ENCODE measurements at places on chromosomes 12 and 14.

DNA sequence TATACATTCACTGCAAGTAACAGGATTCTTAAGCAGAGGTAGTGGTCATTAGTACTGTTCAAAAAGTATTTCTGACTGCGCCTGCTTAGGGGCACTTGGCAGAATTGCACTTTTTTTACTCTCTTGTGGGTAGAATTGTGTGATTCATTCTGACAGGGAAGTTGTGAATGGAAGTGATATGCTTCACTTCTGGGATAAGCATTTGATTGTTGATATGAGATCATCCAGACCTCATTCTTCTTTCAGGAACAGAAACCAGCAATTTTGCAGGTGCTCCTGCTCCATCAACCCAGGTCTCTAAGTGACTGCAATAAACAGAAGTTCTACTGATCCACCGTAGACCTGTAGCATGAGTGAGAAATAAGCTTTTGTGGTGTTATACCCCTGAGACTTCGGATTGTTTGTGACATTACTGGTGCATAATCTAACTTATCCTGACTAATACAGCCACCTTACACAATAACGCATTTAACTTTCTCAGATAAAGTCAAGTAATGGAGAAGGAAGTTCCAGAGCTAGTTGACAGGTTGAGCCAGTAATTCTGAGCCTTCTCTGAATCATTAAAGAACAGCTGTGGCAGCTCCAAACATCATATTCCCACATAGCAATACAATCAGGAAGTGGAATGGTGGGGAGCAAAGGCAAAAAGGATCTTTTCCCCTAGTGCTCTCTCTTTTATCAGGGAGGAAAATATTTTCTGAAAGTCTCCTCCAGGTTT lies 387.9 kb downstream of the SYT1 start:
- DNase-seq: no peak

DNA sequence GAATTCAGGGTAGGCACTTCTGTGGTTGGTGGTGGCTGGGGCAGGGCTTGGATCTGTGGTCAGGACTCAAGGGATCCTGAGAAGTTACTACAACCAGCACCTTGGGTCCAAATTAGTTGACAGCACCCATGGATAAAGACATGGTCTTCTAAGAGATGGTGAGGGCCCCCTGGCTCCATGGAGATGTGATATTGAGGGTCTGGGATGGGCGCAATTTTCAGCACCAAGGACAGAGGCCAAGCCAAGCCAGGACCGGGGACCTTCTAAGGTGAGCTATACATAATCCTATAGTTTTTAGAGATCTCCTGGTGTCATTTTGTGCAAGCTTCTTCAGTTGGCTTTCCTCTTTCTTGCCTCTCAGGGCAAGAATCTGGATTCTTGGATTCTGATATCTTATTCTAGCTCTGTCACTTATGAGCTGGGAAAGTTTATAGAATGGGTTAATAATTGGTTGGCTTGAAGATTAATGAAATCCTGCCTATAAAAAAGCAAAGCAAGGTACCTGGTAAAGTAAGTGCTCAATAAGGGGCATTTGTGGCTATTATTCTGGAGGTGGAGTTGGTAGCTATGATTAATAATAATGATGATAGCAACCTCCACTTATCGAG lies 130.1 kb upstream of the LHX5 start:
- DNase-seq: no peak

DNA sequence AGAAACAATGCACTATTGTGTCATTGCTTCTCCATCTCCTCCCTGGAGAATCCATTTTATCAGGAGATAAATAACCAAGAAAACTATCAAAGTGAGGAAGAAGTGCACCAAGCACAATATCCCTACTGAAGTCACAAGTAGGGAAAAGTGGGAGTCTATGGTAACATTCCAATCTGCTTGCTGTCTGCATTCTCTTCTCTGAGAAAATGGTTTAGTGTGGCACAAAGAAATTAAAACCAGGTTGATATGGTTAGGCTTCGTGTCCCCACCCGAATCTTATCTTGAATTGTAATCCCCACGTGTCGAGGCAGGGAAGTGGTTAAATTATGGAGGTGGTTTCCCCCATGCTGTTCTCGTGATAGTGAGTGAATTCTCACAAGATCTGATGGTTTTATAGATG lies 209.7 kb downstream of the PRKD1 start:
- no peak for DNase-seq

DNA sequence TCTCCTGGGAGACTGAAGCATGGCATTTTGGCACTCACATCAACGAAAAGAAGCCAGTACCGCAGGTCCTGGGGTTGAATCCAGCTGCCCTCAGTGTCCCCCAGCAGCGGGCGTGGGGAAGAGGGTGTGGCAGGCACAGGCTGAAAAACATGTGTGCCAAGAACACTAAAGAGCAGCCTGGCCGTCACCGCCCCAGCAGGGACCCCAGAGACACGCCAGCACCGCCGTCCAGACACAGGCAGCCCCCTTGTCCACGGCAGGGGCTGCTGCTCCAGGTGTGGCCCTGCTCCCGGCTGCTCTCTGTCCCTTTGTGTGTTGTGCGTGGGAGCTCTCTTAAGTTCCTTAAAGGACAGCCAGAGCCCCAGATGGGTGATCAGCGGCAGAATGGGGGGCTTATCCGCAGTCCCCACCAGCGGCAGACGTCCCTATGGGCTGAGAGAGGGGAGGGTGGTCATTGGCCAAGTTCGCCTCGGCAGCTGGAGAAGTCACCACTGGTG lies 556 bp downstream of the PHETA1 start:
- DNase-seq: no peak

DNA sequence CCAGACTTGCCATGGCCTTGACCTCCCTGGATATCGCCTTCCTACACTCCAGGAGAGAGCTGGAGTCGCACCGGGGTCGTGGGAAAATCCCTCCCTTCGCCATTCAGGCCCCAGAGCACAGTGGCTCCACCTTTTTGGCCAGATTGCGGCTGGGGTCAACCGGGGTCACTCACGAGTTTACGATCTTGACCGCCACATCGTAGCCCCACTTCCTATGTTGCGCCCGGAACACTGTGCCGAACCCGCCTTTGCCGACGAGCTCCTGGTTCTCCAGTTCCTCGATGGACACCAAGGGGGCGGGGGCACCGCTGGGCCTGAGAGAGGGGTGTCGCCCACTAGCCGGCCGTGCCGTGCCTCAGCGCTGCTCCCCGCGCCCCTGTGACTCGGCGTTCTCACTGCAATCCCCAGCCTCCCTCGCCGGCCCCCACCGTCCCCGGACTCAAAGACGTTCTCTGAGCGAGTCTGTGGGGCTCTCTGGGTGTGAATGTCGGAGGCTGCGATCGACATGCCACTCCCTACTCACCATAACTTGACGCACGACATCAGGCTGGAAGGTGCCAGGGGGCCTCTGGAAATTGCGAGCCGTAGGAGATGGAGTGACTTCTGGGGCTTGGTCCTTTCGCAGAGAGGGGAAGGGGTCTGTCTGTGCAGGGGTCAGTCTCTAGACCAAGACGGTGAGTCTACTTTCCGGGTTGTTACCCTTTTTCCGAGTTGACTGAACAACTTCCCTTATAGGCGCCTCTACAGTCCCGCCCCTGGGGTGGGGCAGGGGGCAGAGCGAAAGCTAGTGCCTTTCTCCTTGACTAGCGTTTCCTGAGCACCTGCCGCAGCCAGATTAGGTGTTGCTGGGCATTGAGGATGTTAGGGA lies at the start of gene RIPK3:
Gene RIPK3, minus strand, starts transcription at position 708 of the 868 bp plus-strand sequence. Its CDS starts 165 bp downstream, at position 543.
- peak; percentile 70 for DNase-seq

DNA sequence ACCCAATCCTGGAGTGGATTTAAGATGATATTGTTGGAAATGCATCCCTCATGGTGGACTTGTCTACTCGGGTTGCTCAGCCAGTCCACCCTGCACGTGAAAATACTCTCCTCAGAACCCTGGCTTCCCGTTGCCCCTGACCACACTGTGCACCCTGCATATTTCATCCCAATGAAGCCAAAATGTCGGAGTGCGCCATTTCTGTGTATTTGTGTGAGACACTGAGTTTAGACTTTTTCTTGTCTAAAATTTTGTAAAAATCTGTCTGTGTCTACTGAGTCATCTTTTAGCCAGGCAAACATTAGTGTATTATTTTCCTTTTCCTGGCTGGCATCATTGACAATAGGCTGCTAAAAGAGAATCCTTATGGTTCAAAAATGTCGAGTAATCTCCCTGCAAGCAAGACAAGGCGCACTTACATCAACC lies 485 bp upstream of the PNMA1 start:
- DNase-seq: no peak

GRCh38 chr14:20679907-20680306 lies 4.5 kb upstream of the RNASE4 start:
- peak; percentile 20 for DNase-seq

GRCh38 chr12:110170535-110171185 lies 46.5 kb downstream of the IFT81 start:
- DNase-seq: no peak

GRCh38 chr12:109738209-109738608 lies 24.6 kb downstream of the FAM222A start:
- no peak for DNase-seq

GRCh38 chr12:112964067-112964670 lies 14.2 kb upstream of the OAS2 start:
- no peak for DNase-seq

- DNase-seq: no peak
Observed at GRCh38 chr12:54141431-54142113, 47.2 kb downstream of the SMUG1 start.

- no peak for DNase-seq
Observed at GRCh38 chr14:68965261-68965761, 13.8 kb downstream of the ACTN1 start.

- DNase-seq: peak; percentile 92
Observed at GRCh38 chr14:75522224-75522982, at the start of gene BATF. Gene BATF, plus strand, starts transcription at chr14:75522469. Its CDS starts 214 bp downstream, at chr14:75522683.

DNA sequence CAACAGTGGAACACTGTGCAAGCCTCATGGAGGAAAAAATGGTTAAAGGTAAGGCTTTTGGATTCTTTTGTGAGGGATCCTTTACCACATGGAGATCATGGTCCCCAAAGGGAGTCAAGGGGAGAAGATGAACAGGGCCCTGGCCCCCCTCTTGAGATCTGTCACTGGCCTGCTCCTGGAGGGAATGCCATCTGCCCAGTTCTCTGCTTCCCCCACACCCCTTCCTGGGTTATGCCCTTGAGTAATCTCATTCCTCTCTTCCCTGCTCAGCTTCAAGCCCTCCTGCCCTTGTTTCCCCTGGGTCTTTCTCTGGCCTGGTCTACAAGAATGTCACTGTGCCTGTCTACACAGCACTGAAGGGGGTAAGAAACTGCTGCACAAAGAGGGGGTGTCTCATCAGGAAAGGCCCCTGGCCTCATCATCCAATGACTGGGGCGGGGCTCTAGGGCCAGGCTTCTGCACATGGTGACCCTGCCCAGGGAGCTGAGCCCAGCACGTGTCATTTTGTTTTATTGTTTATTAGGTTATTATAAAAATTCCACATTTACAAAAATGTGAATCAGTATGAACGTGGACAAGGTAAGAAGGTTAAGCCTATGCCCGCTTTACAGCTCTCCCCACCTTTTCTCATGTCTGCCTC lies 30.3 kb downstream of the PIGH start:
- DNase-seq: no peak

GRCh38 chr12:125218952-125219351 lies 153.7 kb downstream of the AACS start:
- no peak for DNase-seq

DNA sequence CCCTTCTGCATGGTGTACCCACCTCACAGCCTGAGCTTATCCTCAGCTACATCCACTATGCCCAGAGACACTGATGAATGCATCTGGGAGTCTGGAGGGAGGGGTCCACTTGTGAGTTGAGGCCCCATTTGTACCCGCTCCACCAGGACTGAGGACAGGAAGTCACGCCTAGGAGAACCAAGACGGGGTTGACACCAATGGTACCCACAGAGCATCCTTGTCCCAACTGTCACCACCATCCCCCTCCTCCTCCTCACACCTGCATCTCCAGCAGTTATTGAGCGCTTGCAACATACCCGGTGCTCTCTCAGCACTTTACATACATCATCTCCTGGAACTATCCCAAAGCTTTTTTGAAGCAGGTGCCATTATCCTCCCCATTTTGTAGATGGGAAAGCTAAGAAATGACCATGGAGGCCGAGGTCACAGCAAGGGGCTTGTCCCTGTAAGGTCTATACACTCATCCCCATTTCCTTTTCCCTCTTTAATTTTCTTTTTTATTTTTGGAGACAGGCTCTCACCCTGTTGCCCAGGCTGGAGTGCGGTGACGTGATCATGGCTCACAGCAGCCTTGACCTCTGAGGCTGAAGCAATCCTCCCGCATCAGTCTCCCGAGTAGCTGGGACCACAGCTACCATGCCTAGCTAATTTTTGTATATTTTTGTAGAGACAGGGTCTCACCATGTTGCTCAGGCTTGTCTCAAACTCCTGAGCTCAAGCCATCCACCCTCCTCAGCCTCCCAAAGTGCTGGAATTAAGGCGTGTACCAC lies 31.7 kb downstream of the DGLUCY start:
- no peak for DNase-seq

GRCh38 chr14:77026930-77027537 lies 1.5 kb downstream of the IRF2BPL start:
- DNase-seq: peak; percentile 61

DNA sequence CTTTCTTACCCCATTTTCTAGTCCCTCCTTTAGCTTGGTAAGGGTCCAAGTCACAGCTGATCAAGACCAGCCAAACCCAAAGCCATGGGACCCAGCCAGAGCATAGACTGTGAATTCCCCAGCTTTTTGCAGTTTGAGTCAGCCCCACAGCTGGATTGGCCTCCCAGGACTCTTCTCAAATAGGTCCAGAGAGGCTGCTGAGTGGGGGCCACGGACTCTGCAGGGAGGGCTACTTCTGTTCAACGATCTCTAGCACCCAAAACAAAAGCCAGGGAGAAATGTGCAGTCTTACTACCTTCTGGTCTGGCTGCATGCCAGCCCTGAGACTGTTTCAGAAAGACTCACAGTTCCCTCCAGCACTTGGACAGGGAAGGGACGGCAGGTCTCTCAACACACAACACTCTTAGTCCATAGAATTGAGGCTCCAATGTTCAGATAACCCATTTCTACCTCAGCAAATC lies 1.6 kb downstream of the VDR start:
- DNase-seq: no peak

GRCh38 chr12:113537751-113538087 lies 66.0 kb upstream of the LHX5 start:
- DNase-seq: no peak

GRCh38 chr12:92608151-92609091 lies 94.4 kb upstream of the PLEKHG7 start:
- peak; percentile 43 for DNase-seq

- DNase-seq: no peak
Observed at GRCh38 chr14:97644365-97644764, 847.2 kb downstream of the VRK1 start.

DNA sequence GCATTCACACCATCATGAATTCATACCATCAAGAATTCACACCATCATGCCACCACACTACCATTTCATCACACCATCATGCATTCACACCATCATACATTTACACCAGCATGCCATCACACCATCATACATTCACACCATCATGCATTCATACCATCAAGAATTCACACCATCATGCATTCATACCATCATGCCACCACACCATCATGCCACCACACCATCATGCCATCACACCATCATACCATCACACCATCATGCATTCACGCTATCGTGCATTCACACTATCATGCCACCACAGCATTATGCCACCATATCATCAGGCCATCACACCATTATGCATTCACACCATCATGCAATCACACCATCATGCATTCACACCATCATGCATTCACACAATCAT lies 79.7 kb downstream of the ANO2 start:
- no peak for DNase-seq

All from CD4-positive, alpha-beta T cell treated with Interleukin-21 for 1 hour (primary cell).